Stimulated activated CD4-positive, alpha-beta T cell treated with anti-CD3 and anti-CD28 coated beads, Interleukin-15, amount 100 ng/mL, for 24 hours (primary cell): ENCODE measurements at places on chromosomes 2 and 18.

GRCh38 chr2:10410001-10410822 is 37.9 kb downstream of the ODC1 start:
- DNase-seq, result no peak

DNA sequence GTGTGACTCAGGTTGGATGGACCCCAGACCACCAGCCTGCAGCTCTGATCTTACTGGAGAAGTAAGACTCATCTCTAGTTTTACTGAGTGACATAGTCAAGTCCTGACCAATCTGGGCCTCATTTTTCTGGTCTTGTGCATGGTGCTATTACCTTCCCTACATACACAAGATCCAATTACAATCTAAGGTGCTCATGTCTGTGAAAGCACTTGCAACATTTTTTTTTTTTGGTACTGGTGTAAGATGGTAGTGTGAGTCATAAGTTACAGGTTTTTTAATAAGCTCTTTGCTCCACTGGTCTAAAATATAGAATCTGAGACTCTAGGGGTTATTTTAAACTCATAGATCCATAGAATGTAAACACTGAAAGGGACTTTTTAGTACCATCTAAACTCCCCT is 117.3 kb upstream of the EFEMP1 start:
- no peak for DNase-seq

GRCh38 chr18:3055816-3056215 is 42.9 kb upstream of the LPIN2 start:
- DNase-seq, result no peak

DNA sequence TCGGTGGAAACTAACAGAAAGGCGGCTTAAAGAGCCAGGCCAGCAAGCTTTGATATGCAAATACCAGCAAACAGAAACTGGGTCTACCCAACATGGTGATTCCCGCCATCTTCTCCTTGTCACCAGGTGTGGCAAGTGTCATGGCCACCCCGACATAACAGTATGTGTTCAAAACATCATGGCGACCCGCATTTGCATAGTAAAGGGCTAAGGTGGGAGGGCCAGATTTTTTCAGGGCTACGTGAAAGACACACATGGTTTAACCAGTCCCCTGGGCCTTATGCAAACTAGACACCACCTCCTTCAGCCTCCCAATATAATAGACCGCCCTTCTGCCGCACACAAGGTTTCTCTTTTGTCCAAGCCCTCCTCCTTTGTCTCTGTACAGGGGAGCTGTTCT is 260.4 kb downstream of the METTL4 start:
- DNase-seq, result no peak

DNA sequence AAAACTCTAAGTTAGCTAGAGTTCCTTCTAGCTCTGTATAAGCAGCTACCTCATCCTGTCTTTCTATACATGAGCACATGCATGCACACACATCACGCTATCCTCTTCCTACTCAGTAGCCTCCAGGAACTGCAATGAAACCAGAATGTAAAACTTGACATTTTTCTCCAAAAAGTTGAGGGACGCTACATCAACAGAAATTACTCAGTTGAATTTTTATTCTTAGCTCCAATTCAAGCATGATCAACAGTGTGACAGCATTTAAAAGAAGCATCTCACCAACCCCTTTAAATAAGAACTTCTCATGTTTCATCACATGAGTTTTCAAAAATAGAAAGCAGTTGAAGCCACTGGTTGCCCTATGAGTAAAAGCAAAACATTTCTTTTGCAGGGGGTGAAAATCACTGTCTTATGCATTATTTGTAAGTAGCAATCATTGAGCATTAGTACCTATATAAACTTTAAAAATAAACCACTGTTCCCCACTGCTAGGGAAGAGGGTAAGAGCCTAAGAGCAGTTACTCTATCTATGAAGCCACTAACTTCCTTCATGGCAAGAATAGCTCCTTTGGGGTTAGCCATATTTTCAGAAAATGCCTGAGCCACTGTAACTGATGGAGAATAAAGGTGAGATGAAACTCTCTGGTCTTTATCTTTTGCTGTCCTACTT is 77.9 kb upstream of the ARL5A start:
- no peak for DNase-seq

GRCh38 chr2:188277786-188278185 is 13.9 kb upstream of the GULP1 start:
- no peak for DNase-seq

- no peak for DNase-seq
Observed at GRCh38 chr18:60508108-60508507, 135.5 kb upstream of the MC4R start.

GRCh38 chr2:119219873-119220272 is 3.8 kb upstream of the STEAP3 start:
- no peak for DNase-seq

GRCh38 chr2:159614534-159615366 is 1.6 kb downstream of the BAZ2B start:
- no peak for DNase-seq

- DNase-seq, result no peak
Observed at GRCh38 chr18:67200665-67201064, 315.9 kb downstream of the DSEL start.

DNA sequence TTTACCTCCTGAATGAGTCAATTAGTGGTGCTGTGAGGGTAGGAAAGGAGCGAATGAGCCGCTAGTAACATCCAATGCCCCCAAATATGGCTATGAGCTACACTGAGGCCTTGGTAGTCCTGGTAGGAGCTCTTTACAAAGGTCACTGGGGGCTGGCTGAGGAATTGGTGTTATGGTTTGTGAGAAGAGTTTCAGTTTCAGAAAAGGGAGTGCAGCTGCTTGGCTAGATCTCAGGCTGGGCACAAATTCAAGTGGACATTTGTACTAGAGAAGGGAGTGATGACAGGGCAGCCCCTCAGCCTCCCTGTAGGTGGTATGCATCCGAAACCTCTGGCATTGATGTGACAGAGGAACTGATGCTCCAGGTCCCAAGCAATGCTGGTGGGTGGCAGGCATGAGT is 13.9 kb upstream of the PAIP2B start:
- DNase-seq, result no peak

- DNase-seq, result no peak
Observed at GRCh38 chr2:10366601-10367270, 64.0 kb downstream of the HPCAL1 start.

DNA sequence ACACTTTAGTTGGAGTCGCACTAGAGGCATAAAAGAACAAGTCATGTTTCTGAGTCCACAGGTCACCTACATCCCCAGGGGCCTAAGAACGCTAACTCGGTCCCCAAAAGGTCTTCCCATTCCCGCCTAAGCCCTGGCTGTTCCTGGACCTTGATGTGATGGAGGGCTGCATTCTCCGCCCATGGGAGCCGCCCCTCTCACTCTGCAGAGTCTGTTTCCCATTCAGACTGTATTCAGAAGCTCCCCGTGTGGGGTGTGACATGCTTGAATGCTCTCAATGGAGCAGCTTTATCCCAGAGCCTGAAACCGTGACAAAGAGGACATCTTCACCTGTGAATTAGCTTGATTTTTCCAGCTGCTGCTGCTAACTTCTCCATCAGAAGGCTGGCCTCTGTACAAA is 319.0 kb upstream of the KLHL29 start:
- DNase-seq, result no peak

- DNase-seq, result no peak
Observed at GRCh38 chr2:60717691-60718090, 38.4 kb upstream of the PAPOLG start.

GRCh38 chr2:229575569-229576315 is 138.6 kb downstream of the DNER start:
- DNase-seq, result no peak

- no peak for DNase-seq
Observed at GRCh38 chr2:151953467-151953866, 125.2 kb upstream of the ARL5A start.

DNA sequence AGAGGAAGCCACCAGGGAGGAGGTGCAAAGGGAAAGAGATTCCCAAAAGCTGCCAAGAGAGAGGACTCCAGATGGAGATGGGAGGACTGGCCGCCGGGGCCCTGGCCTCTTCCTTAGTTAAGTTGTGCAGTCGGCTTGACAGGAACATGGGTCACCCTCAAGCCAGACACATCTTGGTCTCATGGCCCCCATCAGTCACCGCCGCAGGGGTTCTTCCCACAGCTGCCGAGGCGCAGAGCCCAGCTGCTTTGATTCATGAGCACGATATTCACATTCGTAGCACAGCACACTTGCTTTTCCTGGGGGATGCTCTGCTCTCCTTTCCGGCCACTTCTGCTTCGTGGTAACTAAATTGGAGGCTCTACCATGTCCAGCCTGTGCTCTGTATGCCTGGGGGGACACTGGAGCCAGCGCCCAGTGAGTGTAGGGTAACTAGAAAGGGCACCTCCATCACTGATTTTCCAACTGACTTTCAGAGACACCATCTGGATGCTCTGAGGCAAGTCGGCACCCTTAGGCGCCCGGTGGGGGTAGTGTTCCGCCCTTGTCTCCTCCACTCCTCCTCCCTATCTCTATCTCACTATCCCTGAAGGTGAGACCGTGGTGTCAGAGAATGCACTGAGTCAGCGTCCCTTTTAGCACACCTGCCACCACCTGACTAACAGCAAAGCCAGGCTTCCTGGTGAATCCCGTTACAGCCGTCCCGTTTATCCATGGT is 13.3 kb downstream of the TWIST2 start:
- no peak for DNase-seq

DNA sequence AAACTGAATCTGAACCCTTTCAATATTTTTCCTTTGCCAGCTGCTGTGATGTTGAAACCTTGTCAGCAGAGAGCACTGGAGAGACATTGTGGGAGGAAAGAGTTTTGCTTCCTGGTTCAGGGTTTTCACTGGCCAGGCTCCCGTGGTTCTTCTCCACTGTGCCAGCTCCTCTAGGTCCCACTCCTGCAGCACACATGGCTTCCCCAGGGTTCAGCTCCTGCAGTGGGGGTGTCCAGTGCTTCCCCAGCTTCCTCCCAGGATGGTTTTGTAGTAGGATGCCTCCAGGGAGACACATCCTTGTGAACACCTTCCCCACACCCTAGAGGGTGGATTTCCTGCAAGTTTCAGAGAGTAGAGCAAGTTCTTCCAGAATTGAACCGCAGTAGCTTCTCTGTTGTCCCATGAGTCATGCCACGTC is 24.0 kb upstream of the SULT1C3 start:
- no peak for DNase-seq

DNA sequence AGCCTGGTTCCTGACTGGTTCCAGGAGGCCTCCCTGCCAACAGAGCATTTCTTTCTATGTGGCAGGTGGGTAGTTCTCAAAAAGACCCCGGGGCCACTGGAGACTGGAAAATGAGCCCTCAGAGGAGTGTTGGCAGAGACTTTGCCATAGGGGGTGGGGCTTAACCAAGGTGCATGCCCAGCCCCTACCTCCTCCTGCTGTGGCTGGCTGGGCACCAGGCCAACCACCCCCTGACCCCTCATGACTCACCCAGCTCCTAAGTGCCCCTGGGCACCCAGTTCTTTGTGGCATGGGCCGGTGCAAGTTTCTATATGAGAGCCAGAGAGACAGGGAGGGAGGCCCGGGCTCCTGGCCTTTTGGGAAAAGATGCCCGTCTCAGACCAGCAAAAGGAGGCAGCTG is 98.2 kb upstream of the SMAD2 start:
- no peak for DNase-seq

DNA sequence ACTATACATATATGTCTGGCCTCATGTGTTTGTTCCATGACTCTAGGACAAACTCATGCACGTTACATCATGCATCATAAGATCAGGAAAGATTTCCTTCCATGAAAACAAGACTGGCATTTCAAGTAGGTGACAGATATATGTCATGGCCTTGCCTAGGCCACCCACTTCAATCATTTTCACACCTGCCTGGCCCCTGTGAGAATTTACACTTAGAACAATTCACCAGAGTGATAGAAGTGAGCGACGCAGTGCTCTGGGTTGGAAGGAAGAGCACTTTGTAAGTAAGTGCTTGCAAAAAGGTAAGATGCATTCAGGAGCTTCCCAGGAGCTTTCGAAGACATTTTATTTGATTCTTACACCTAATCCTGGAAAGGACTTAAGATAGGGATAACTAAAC is 39.5 kb downstream of the TMEM163 start:
- no peak for DNase-seq

DNA sequence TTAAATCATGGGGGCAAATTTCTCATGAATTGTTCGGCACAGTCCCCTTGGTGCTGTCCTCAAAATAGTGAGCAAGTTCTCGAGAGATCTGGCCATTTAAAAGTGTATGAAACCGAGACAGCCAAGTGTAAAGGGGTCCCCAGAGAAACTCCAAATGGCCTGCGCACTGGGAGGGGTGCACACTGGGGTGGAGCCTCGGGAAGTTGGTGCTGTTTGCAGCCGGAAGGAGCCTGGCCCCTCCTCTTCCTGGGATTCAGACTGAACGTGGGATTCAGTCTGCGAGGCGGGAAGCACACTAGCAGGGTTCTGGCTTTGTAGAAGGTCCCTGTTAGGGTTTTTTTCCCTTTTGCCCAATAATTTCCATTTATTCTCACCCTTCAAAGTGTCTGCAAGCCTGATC is 48.8 kb downstream of the RABL2A start:
- no peak for DNase-seq

DNA sequence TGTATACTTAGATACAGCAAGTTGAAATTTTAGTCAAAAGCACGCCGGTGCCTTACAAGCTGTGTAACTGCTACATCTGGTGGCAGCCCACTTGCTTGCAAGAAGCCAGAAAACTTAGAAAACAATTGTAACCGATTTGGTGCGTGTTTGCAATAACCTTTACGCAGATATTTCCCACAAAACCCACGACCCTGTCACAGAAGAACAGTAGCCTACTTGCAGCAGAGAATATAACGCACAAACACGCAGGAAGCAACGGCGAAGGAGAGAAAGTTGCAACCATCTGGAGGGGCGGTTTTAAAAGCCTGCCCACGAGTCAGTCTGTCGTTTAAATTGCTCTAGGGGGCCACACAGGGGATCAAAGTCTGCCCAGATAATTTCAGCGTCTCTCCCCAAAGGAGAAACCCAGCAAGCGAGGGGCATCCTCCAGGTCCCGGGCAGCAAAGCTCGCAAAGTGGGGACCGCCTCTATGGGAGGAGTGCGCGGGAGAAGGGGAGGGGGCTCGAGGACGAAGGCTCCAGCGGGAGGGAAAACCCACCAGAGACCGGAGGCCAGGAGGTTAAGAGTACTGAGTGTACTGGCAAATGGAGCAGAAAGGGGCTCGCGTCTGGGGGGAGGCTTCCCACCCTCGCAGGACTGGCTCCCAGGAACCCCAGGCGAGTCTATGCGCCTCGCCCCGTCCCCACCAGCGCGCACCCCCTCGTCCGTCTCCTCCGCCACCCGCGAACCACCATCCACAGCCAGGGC is 1.1 kb downstream of the TLK1 start:
- DNase-seq, result peak; percentile 69

DNA sequence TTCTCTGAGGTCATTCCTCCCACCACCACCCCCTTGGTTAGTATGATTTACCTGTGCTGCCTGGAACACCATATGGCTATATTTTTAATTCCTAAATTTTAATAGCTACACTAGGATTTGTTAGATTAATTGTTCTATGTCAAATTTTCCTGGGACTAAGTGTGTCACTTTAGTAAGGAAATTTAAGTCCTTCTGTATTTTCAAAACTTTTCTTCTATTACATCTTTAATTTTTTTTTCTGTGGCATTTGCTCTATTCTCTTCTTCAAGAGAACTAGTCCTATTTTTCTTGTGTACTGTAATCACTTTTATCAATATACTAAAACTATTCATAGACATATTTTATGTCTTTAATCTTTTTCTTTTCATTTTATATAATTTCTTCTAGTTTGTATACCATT is 456.9 kb downstream of the ARHGAP15 start:
- no peak for DNase-seq
